ENCODE measurements at places on chromosomes 1 and 21.

- no peak for DNase-seq
Measured at GRCh38 chr1:16151995-16152384, 3.9 kb downstream of the EPHA2 start.

DNA sequence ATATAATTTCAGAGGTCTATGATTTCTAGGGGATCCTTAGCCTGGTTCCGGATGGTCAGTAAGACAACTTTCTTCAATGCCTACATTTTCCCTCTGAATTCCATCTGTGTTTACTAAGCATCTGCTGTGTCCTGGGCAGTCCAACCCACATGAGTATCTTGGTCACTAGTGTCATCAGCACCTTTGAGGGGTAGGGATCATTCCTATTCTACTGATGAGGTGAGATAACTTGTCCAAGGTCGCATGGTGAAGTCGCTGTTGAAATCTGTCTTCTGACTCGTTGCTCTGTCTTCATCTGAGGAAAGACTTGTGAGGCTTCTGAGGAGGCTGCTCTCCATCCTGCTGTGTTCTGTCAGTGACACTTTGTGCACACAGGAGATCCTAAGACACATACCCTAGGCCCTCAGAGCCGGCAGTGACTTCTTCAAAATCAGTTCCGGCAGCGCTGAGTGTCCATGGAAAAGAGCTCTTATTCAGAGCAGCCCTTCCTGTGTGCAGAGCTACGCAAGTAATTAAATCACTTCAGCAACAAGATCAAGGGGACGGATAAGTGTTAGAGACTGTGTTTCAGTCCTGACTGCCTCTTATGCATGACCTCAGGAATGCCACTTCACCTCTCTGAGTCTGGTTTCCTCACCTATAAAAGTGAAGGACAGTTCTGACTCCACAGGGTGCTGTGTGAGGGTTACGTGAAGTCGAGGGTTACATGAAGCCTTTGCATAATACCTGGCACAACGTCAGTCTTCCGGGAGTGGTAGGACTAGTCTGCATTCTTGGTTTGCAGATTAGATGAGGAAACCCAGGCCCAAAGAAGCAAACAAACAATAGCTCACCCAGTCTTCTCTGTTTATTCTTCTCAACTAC is 28.4 kb downstream of the AK2 start:
- DNase-seq, result no peak

DNA sequence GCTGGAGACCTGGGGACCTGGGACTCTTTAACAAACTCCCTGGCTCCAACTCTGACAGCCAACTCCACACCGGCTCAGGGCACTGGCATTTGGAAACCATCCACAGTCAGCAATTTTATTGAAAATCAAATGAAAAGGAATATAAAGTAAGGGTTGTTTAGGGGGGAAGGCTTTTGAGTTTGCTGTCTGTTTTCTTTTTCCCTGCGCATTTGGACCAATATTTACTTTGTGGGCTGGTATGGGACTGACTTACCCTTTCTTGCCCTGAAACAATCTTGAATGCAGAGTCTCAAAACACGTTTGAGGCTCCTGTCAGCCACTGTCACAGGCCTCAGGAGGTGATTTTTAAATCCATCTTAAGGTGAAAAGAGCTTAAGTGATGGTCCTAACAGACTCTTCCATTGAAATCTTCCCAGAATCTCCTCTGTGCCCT is 15.4 kb upstream of the EFHD2 start:
- DNase-seq, result no peak

DNA sequence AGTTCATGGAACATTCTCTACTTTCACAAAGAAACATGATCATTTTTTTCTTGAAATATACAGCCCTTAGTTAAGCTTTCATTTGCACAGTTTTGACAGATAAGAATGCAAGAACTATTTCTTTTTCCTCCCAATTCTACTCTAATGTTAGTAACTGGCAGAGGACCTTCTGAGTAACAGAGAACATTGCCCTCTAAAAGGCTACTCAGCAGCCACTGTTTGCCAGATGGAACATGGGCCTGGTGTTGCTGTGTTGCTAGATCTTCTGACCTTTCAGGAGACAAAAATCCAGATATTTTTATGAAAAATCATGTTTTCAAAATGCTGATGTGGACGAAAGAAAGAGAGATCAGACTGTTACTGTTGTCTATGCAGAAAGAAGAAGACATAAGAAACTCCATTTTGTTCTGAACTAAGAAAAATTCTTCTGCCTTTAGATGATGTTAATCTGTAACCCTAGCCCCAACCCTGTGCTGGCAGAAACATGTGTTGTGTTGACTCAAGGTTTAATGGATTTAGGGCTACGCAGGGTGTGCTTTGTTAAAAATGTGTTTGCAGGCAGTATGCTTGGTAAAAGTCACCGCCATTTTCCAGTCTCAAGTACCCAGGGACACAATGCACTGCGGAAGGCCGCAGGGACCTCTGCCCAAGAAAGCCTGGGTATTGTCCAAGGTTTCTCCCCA is 2.9 kb upstream of the PRDX6 start:
- no peak for DNase-seq

DNA sequence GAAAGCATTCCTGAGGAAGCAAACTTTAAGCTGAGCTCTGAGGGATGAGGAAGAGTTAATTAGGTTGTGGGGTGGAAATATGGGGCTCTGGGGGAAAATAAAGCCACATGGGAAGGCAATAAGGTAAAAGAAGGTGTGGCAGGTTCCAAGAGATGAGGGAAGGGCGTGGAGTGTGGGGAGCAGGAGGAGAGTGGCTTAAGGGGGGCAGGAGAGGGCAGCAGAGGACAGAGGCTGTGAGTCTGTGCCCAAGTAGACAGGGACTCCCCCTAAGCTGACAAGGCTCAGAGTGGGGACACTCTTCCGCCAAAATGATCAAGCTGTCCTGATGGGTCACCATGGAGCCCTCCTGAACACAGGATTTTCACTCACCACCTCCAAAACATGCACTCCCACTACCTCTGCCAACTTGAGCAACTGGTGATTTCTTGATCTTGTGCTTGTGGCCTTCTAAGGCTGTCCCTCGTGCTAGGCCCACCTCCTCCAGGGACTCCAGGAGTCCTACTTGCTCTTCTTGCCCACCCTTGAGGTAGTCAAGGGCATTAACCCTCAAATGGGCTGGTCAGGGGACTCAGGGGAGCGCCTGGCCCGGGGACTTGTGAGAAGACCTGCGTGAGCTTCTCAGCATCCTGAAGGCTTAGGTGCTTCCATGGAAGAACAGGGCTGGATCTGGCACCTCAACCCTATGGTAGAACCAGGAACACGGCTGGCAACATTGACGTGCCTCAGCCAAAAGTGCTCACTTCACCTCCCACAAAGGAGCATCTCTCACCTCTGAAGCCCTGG is 23.4 kb downstream of the DMAP1 start:
- DNase-seq, result no peak

- no peak for DNase-seq
Measured at GRCh38 chr1:54604572-54605370, 18.6 kb downstream of the FAM151A start.

DNA sequence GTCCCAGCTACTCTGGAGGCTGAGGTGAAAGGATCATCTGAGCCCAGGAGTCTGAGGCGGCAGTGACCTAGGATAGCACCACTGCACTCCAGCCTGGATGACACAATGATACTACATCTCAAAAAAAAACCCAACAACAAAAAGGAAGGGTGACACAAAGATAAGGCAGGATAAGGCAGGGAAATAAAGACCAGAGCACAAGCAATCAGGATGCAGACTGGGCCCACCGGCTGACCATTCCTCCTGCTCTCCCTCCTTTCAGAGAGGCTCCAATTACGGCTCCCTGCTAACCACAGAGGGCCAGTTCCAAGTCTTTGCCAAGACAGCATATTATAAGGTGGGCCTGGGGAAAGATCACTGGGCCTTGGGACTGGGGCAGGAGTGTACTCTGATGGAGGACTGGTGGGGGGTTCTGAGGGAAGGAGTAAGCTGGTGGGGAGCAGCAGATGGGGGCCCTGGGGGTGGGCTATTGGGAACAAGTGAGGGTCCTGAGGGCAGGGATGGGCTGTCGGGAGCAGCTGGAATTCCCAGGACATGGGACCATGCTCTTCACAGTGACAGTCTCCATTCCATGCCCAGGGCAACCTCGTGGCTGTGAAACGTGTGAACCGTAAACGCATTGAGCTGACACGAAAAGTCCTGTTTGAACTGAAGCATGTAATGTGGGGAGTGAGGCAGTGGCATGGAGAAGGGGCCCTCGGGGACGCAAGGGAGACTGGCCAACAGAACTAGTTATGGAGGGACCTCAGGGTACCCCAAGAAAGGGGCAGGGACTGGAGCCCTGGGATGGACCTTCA is 7.3 kb downstream of the NPR1 start:
- DNase-seq, result no peak

DNA sequence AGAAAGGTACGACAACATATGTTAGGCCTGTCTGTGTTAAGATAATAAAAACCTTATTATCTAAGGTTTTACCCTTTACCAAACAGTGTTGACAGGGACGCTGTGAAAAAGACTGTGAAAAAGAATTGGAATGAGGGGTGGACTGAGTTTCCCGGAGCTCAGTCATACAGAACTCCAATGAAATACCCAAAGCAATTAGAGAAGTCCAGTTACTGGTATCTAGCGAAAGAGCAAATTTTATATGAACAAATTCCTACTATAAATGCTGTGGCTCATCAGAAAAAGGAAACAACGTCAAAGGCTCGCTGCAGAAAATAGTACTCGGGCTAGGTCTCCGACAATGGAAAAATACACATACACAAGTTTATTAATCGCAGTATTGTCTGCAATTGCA is 708 bp upstream of the RBBP5 start:
- no peak for DNase-seq

- no peak for DNase-seq
Measured at GRCh38 chr1:196091397-196092135, 516.7 kb downstream of the KCNT2 start.

DNA sequence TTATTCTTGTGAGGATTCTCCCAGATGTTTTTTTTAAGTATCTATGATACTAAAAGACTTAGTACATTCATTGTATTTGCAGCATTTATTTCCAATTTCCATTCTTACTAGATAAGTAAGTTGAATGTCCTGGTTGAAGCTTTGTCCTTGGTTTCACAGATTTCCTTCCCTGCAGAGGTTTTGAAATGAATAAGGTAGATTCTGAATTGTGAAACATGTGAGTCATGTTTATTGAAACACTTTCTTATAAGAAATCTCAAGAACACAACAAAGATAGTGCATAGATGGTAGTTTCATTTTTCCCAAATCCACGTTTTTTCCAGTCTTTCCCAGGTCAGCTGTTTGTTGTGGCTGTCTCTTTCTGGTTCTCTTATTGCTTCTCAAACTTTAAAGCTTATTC is 24.8 kb downstream of the GABPA start:
- DNase-seq, result no peak

DNA sequence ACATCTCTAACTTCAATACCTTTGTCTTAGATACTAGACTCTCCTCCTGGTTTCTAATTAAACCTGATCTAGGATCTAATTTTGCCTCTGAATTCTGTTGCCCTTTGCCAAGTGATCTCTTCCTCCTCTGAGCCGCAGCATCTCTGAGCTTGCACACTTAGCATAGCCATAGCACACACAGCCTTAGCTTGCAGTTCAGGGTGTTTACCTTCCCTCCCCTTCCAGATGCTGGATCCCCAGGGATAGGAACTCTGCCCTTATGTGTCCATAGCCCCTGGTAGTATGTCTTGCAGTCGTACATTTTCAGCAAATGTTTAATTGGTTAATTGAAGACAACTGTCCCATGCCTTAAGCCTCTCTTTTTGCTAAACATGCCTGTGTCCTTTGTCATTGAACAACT is 30.3 kb downstream of the SELL start:
- no peak for DNase-seq

GRCh38 chr1:226732856-226733291 is 6.2 kb downstream of the ITPKB start:
- DNase-seq, result no peak

DNA sequence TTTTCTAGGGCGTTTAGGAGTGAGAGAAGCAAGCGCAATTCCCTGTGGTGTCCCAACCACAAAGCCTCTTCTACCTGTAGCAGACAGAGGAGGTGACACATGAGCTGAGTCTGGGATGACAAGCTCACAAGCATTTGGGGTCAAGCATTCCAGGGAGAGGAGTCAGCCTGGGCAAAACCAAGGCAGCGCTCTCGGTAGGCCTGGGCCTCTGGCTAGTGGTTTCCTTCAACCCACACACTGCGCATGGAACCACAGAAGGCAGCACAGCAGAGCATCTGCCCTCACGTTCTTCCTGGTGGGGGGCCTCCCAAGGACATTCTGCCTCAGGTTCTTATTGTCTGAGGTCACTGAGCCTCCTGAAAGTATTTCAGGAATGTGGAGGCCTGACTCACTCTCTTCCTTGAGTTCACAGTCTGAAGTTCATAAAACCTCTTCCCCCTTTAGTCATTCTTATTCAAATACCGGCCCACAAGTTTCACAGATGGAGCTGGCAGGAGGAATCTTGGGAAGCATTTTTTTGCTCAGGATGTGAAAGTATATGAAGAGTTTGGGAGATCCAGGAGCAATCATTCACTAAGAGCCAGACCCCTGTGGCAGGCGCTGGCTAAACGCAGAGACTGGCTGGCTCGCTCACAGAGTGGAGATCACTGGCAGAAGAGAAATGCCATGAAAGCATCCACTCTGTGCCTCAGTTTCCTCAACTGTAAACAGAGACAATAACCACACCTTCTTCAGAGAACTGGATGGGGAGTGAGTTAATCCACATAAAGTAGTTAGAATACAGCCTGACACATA is 26.8 kb downstream of the CCN1 start:
- DNase-seq, result peak; percentile 100

- DNase-seq, result no peak
Measured at GRCh38 chr1:181398544-181398943, 84.8 kb upstream of the CACNA1E start.

GRCh38 chr1:93584261-93585003 is 97.2 kb downstream of the BCAR3 start:
- DNase-seq, result no peak

DNA sequence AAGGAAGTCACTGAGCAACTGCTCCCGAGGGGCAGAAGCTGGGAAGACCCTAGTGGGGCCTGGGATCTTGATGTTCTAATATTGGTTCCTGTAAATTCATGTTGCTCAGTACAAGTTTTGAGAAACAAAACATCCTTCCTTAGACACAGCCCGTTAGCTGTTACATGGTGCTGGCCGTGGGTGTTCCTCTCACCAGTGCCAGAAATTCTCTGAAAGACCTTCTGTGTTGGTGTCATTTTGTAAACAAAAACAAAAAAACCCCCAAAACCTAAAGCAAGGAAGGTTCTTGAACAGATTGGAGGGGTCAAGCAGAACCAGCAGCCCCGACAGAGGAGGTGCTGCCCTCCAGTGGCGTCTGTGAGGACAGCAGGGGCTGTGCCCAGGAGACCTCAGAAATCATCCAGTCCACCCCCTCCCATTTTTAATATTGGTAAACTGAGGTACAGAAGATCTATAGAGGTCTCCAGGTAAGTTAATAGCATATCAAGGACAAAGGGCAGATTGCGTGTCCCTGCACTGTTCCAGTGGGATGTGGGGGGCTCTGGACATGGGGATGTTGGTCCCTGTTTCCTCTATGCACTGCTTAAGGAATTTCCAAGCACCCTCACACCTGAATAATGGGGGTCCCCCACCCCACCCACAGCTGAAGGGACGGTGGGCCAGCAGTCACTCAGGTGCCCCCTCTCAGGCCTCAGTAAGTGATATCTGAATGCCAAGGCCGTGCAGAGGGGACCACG is 38.2 kb downstream of the SLC2A7 start:
- DNase-seq, result no peak
